AG04450 (cell line): ENCODE measurements at places on chromosomes 4 and X.

DNA sequence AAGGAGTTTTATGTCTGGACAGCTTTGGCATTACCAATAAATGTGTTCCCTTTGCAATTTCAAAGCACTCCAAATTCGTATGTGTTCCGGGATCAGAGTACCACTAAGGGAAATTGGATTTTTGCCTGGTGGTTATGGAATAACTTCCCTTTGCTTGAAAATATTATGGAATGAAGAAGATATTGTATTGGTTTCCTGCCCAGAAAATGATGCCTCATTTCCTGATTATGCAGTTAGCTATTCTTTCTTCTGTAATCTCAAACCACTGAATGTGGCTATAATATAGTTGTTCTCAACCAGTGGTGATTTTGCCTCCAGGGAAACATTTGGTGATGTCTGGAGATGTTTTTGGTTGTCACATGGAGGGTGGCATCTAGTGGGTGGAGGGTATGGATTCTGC, 142.9 kb downstream of the PCDH7 start:
- no peak for DNase-seq

- no peak for DNase-seq
Measured at GRCh38 chr4:123892368-123892976, 495.9 kb downstream of the SPRY1 start.

DNA sequence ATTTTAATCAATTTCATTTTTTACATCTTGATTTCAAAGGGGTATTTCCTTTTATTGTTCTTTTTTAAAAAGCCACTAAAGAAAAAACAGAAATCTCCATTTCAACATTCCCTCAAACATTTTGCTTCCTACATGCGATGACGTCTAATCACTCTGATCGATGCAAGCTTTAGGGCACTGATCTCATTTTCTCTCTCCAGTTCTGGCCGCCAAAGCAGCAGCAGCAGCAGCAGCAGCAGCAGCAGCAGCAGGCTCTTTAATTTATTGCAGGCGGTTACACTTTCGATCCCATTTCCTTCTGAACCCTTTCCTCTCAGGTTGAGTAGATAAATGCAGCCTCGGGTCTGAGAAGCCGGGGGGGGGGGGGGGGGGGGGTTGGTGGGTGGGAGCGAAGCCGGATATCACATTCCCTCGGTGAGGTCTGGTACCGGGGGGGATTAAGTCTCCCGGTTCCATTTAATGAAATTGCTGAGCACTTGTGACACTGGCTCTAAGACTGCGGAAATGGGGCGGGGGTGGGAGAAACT, 3.4 kb upstream of the PCDH7 start:
- no peak for DNase-seq

GRCh38 chr4:2913168-2913567, 50.0 kb downstream of the NOP14 start:
- DNase-seq = no peak

- no peak for DNase-seq
Measured at GRCh38 chrX:67892401-67892800, 348.6 kb downstream of the AR start.

GRCh38 chrX:148915474-148915873, 415.1 kb downstream of the AFF2 start:
- no peak for DNase-seq

DNA sequence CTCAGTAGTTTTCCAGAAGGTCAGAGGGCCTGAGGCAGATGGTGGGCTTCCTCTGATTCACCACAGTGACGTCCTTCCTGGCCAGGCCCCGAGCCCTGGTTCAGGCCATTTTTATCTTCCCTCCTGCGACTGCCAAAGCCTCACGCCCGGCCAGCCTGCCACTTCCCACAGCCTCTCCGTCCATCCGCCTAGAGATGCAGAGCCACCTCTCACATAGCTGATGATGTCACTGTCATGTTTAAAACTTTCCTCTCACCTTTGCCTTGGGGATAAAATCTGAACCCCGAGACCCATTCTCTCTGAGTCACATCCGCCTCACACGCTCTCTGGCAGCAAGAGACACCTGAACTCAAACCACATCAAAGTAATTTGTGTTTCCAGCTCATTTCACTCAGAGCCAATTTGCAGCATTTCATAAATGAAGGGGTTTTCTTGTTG, 175.3 kb downstream of the QDPR start:
- DNase-seq = no peak

GRCh38 chr4:15983610-15984009, 20.6 kb upstream of the FGFBP2 start:
- DNase-seq = no peak

GRCh38 chrX:151359341-151359740, 37.7 kb upstream of the VMA21 start:
- DNase-seq = no peak

DNA sequence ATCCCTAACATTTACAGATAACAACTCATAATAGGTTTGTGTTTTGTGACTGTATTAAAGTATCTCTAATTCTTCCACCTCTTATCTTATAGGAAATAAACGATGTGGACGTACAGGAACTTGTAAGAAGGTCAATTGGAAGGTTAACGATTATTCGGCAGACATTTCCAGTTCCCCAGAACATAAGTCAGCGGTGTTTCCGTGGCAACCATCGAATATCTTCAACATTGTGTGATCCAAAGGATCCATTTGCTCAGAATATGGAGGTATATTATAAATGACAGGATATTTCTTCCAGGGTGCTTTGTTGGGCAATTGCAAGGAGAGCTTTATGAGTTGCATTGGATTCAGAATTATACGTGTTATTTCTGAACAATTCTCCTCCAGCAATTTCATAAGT, 611.9 kb upstream of the ATOH1 start:
- no peak for DNase-seq

GRCh38 chr4:130214268-130214667, 1118.3 kb downstream of the C4orf33 start:
- DNase-seq = no peak

- DNase-seq = no peak
Measured at GRCh38 chrX:64908121-64908520, 68.1 kb downstream of the ZC4H2 start.

DNA sequence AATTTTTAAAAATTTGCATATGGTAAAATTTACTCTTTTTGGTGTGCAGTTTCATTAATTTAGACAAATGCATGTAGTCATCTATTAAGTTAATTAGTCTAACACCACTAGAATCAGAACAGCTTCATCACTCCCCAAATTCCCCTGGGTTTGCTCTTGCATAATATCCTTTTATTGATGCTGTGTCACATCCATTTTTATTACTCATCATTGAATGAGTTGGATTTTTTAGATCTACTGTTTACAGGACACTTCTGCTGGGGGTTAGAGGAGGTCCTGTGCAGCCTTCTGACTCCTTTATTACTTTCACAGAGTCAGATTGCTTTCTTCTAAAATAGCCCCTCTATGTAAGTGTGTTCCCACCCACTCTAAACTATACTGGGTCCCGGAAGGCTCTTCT, 65.9 kb downstream of the MTHFD2L start:
- no peak for DNase-seq

DNA sequence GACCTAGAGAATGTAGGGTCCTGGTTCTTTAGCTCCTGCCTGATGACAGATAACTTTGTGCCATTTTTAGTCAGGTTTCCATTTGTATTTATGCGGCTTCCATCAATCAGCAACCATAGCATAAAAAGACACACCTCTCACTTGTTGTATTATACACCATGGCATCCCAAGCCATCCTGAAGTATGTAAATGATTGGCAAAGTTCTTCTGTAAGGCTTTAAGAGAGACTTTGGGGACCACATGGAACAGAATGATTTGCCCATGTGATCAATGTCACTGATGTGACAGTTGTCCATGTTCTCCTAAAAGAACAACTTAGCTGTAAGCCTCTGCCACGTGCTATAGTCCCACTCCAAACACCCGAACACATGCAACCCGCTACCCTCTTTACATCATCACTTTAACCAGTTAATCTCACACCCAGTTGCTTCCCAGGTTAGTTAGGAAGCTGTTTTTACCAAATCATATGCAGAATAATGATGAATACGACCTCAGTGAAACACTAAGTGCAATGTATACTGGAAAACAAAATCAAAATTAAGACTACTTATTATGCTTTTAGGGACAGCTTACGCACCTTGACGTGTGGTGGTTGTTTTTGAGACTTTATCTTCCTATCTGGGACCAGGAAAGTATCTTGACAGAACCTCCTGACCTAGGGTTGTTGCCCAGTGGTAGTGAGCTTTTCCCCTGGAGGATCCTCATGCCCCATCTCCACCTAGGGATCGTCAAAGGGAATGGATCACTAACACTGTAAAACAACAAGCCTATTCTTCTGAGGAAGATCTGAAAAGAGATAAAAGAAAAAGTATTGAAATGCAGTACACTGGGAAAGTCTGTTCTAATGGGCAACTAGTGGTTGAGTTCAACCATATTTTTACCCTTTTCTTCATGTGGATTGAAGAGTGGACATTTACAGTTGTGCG, 267.8 kb downstream of the CHIC1 start:
- DNase-seq = no peak

GRCh38 chrX:99705701-99706100, 704.4 kb downstream of the PCDH19 start:
- DNase-seq = no peak

- DNase-seq = no peak
Measured at GRCh38 chr4:69984030-69984443, 11.7 kb upstream of the STATH start.

DNA sequence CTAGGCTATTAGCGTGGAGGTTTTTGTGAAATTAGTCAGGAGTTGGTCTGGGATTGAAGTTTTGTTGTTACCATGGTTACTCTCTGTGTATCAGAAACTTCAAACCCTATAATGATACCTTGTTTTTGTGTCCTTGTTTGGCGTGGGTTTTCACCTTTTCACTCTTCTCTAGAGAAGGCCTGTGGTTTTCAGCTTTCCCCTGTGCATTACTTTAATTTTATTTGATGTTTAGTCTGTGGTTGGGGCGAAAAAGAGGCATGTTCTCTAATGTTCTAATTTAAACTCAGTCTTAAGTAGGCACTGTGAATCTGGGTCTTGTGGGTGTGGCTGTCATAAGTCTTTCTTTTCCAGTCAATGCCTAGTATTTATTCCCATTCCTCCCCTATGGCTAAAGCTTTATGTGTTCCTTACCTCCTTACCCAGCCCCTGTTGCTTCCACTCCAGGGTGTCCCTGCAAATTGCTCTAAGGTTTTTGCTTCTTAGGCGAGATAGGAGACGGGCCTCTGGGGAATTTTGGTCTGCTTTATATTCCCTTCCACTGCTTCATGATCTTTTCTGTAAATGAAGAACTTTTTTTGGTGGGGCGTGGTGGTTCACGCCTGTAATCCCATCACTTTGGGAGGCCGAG, 326.3 kb upstream of the ZCCHC13 start:
- no peak for DNase-seq

- no peak for DNase-seq
Measured at GRCh38 chrX:45830343-45830742, 629.7 kb upstream of the DIPK2B start.

DNA sequence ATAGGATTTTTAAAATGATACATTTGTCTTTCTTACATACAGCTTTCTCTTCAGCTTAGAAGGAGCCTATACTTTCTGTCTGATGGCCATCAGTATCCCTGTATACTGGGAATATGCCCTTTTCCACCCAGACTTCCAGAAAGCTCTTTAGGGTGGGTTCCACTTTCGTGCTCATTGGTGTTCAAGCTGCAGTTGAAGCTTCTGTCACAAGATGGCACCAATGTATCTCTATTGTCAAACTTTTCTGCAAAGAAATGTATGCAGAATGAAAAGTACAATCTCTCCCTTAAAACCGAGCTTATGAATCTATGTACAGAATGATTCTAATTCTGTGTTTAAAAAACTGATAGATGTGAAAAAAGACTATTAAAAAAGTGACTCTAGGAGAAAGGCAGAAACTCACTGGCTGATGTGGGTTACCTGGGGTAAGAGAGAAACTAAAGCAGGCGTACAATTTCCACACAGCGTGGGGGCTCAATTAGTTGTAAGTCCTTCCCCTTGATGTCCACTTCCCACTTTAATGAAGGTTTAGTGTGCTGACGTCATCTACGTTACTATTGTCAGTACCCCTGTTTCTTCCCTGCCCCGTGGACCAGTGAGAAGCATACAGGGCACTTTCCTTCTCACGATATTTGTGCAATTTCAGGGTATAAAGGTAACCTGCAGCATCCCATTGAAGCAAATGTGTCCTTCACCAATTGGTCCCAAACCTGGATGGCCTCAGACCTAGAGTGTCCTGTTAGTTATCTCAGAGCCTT, 57.3 kb upstream of the TCEAL2 start:
- no peak for DNase-seq

- DNase-seq = no peak
Measured at GRCh38 chr4:85370400-85371032, 104.4 kb upstream of the ARHGAP24 start.

DNA sequence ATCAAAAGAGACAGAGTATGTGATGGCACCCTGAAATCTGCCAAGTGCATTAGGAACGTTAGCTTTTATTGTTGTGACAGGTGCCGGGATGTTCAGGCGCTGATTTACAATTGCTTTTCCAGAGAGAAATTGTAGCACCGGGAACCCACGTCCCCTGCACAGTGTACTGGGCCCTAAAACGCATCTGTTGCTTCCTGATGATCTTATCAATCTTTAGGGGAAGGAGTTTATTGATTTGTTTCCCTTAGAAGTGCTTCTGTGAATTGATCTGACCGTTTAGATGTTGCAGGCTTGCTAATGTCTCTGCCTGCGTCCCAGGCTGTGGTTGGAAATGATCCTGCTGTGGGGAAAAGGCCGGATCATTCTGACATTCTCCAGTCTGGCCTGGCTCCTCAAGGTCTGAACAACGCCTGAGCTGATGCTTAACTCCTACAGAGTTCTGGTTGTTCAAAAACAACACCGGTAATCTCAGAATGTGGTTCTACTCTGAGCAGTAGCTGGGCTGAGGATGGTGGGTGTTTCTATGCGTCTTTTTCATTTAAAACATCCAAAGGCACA, 16.9 kb downstream of the PHOX2B start:
- no peak for DNase-seq

GRCh38 chrX:119618439-119618838, 12.2 kb upstream of the NKRF start:
- DNase-seq = no peak

- DNase-seq = peak; percentile 65
Measured at GRCh38 chr4:138734746-138735145, 280.8 kb upstream of the NOCT start.

DNA sequence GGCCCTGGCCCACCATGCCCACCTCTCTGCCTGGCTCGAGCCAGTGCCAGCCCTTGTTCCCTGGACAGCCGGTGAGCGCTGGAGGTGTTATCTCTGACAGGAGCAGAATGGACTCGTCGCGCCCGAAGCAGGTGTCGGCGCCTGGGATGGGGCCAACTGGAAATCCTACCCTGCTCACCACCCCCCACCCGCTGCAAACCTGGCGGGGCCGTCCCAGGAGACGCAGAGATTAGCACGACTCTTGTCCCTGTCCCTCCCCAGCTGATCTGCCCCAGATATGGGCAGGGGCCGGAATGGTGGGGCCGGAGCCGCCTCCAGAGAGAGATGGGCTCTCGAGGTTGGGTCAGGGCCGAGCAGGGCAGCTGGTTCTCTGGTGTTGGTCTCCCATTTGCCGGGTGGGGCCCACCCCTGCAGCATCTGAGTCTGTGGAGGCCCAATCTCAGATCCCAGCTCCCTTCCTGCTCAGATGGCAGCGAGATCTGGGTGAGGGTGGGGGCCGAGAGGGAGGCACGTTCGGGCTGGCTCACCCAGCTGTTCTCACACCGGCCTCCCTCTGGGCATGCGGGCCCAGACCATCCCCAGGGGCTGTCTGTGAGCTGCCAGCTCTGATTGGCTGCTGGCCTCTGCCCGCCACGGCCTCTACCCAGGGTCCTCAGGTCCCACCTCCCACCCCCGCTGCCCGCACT, 20.1 kb upstream of the FGFR3 start:
- DNase-seq = no peak
